ENCODE measurements at places on chromosomes 5 and 9.

DNA sequence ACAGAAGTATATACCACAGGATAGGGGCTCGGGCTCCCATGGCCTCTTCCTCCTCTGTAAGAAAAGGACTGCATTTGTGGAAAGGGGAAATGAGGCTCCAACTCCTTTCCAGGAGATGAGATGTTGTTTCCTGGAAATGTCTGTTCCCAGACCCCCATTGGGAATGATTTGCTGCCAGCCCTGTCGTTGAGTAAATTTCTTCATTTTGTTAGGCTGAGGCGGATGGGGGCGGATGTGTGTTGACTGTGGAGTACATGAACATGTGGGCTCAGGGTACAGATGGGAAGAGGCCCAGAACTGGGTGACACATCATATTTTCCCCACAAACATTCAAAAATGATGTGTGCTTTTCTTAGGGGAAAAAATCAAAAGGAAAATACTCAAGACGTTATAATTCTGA is 28.8 kb upstream of the TNFAIP8 start:
- ATAC-seq, result peak; percentile 49

- peak; percentile 14 for ATAC-seq
Measured at GRCh38 chr9:128635266-128636023, 21.2 kb downstream of the DYNC2I2 start.

GRCh38 chr9:107397076-107398044 is 92.2 kb downstream of the KLF4 start:
- no peak for ATAC-seq

DNA sequence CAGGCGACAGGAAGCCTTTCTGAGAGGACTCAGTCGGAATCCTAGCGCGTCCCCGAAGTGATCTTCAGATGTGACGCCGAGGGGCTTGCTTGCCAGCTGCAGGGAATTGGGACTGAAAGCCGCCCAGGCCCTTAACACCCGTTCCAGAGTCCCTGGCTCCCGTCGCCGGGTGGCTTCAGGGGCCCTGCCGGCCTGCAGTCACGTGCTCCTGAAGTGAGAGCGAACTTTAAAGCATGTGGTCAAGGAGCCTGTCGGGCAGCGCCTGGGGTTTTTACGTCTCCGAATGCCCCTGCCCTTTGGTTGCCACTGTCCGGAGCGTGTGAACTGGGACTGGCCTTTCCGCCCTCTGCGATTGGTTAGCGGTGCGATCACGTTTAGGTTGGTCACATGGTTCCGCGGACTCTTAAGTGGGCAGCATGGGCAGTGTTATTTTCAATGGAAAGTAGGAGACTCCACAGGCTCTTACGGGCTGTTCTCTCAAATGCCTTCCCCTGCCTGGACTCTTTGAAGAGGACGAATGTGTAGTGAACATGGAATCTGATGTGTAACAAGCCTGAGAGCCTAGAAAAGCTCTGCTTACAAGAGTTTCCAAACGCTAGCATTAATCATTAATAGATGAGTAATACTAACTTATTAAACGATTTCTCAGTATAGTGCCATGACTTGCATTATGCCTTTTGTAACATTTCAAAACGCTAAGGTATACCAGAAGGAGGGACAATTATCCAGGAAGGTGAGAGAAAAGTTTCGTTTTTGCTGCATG is 1.9 kb downstream of the VLDLR start:
- no peak for ATAC-seq

DNA sequence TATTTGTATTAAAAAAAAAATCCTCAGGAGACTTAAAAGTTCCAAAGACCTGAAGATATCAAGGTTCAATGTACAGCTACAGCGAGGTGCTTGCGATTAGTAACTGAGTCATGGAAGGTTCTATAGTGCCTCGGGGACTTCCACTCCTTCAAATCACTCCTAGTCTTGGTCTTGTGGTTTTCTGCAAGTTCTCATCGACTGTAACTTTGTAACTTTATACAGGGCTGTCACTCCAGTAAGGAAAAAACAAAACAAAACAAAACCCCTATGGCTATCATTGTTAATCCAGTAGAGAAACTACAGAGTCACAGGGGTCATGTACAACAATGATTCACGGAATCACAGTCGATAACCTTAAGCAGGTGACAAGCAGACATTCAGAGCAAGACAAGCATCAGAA is 39.8 kb upstream of the SELENOP start:
- peak; percentile 73 for ATAC-seq

DNA sequence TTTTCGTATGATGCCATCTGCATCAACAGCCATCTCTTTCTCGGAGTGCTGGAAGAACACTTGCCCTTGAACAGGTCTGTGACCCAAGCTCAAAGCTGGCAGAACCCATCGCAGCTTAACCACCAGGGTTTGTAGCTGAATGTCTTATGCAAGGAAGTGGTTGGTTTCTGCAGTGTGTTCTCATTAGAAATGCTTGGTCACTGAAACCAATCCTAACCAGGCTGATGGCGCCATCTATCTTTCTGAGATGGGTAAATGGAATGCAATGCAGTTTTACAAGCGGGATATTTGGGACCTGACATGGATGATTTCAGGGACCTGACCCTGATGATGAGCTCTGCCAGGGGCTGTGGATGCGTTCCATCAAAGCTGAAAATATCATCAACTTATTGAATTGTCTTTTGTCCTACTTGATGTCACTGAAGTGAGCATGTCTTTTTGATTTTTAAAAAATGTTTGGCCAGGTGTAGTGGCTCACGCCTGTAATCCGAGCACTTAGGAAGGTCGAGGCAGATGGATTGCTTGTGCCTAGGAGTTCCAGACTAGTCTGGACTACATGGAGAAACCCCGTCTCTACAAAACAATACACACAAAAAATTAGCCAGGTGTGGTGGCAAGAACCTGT is 28.7 kb downstream of the DMRT3 start:
- ATAC-seq, result peak; percentile 35

- ATAC-seq, result no peak
Measured at GRCh38 chr5:124888050-124888506, 141.6 kb upstream of the ZNF608 start.

DNA sequence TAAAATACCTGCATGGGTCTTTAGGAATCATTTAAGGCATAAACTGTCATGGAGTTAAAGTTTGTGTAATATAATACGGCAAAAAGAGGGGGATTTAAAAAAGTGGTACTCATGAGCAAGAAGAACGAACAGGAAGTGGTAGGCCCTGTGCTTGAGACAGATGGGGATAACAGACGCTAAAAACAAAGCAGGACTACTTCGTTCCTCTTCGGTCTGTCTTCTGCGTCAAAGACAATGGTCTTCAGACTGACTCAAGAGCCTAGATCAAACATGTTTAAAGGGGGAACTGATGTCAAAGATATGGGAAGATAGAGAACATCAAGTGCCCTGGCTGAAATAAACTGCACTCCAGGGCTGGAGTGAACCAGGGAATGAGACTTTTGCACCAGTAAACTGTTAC is 59.8 kb upstream of the RFX3 start:
- ATAC-seq, result no peak

GRCh38 chr9:76916231-76916630 is 10.3 kb upstream of the PRUNE2 start:
- no peak for ATAC-seq

- ATAC-seq, result no peak
Measured at GRCh38 chr9:40925149-40925548, 203.3 kb downstream of the FOXD4L6 start.

DNA sequence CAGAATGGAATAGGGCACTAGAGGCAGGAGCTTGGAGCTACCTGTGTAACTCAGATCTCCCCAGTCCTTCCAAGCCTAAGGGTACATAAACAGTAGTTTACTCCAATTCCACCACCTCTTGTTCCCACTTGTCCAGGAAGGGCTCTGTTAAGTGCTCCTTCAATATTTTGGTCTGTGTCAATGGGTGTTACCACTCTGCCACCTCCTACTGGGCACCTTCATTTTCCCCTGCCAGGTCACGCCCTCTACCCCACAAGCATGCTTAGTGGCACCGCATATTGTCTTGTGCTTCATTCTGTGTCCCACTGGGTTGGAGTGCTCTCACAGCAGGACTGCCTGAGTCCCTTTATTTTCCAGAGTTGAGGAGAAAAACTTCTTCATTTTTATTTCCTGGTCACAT is 459.8 kb downstream of the ARHGEF28 start:
- peak; percentile 19 for ATAC-seq

- ATAC-seq, result no peak
Measured at GRCh38 chr5:135335031-135335828, 63.8 kb downstream of the MACROH2A1 start.

GRCh38 chr5:147504535-147504934 is 5.3 kb downstream of the DPYSL3 start:
- no peak for ATAC-seq

GRCh38 chr5:14308384-14309154 is 165.4 kb downstream of the TRIO start:
- ATAC-seq, result no peak

GRCh38 chr5:82225525-82226172 is 52.5 kb downstream of the RPS23 start:
- ATAC-seq, result peak; percentile 84

DNA sequence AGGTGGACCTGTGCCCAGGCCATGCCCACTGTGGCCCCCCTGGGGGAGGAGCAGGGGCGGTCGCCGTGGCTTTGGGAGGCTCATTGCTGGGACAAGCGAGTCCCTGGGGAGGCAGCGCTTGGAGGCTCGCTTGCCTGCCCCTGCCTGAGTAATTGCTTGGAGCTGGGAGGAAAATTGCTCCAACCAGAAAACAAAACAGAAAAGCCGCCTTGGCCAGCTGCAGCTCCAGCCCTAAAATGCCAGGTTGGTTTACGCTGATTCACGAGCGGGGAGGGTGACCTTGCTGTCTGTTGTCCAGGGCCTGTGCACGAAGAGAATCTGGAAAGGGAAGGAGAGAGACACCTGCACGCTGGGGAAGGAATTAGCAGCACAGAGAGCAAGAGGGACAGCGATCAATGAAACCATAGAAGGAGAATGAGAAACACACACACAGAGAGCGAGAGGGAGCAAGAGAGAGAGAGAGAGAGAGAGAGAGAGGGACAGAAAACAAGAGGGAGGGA is 25.3 kb downstream of the NTNG2 start:
- no peak for ATAC-seq

DNA sequence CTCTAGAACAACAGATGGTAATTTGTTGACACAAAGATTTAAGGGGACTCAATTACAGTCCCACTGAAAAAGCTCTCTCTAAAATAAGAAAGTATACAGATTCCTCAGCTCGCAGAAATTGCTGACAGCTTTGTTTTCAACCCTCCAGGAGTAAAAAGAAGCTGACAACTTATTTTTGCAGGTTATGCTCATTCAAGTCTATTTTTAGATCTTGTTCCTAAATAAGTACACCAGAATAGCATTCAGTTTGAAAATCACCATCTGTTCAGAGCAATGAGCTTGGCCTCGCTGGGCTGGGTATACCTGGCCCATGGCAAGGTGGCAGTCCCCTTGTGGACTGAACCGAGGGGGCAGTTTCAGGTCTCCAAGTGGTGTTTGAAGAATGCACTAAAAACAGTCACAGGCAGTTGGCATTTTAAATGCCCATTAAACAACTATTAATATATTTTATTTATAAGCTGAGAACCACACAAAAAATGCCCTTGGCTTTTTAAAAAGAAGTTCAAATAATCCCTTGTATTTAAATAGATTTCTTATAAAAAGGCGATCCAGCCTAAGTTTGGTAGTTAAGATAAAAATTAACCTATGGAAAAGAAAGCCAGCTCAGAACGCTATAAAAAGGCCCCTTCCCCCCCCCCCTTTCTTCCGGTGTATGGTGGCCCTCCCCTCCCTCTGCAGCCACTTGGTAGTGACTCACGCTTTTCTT is 169.2 kb downstream of the AUH start:
- no peak for ATAC-seq

DNA sequence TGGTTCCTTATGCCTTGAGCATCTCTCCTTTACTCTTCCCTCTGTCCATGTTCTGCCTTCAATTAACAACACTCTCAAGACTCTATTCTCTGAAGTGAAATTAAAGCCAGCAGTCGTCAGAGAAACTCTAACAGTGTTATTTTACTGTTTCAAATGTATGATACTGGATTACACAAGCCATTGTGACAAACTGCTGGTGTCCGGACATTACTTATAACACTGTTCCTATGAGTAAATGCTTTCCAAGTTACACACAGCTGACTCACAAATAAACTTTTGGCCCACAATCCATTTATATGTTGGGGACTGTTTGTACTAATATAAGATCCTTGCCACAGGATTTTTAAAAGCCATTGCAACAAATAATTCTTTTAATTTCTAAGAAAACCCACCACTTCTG is 63.2 kb upstream of the GHR start:
- no peak for ATAC-seq

DNA sequence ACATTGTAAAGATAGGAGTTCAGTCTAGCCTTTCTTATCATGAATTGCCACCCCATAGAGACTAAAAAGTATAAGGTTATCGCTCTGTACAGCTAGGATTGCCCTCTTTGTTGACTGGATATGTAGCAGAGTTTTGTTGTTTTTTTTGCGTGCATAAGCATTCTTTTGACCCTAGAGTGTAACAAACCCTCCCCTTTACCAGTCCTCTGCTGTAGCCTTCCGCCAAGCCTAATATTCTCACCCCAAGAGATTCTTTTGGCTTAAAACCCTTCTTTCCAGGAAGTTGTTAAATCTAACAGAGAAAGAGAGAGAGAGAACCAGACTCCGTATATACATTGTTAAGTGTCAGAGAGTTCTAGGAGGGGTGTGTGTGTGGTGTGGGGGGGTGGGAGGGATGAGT is 113.9 kb downstream of the FGF1 start:
- ATAC-seq, result no peak

GRCh38 chr5:151144275-151144674 is 13.3 kb downstream of the ANXA6 start:
- no peak for ATAC-seq

DNA sequence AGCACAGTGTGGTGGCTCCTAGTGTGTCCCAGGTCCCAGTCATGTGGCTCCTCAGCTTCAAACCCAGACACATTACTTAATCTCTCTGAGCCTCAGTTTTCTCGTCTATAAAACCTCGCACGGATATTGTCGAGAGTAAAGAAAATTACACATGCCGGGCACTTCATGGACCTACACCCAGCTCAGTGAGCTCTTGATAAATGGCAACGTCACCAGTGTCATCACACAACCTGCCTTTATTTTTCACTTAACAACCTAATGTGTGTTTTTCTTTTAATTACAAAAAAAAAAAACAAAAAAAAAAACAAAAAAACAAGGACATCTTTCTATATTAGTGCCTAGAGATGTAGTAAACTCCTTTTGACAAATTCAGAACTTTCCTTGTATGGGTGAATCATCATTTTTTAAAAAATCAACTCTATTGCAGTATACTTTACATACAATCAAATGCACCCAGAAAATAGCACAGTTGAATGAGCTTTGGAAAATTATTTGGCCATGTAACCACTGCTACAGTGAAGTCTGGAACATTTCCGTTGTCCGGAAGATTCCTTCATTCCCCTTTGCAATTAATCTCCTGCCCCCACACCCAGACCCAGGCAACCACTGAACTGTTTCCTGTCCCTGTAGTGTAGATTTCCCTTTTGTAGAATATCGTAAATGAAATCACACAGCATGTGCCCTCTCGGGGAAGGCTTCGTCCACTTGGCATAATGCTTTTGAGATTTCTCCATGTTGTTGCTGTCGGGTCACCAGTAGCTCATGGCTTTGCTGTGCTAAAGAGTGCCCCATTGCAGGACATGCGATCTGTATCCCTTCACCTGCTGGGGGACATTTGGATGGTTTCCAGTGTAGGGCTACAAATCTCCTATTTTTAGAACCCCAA is 100.4 kb upstream of the LARP1 start:
- ATAC-seq, result no peak

- ATAC-seq, result peak; percentile 78
Measured at GRCh38 chr9:83649080-83649479, 26.1 kb downstream of the IDNK start.

- ATAC-seq, result no peak
Measured at GRCh38 chr5:113614191-113614590, 100.7 kb downstream of the YTHDC2 start.

Measured in activated T-helper 17 cell treated with anti-CD3 and anti-CD28 coated beads, Interleukin-2, amount 50 U/mL, for 72 hours (primary cell).